Panc1 (cell line): ENCODE measurements at places on chromosomes 5 and 9.

GRCh38 chr5:149007174-149007573 is 55.7 kb downstream of the SH3TC2 start:
- no peak for DNase-seq

GRCh38 chr5:5854087-5854486 is 431.6 kb downstream of the ICE1 start:
- DNase-seq: no peak

- no peak for DNase-seq
Observed at GRCh38 chr5:139925650-139926640, 117.2 kb downstream of the NRG2 start.

GRCh38 chr5:19918780-19919179 is 69.2 kb downstream of the CDH18 start:
- DNase-seq: no peak

DNA sequence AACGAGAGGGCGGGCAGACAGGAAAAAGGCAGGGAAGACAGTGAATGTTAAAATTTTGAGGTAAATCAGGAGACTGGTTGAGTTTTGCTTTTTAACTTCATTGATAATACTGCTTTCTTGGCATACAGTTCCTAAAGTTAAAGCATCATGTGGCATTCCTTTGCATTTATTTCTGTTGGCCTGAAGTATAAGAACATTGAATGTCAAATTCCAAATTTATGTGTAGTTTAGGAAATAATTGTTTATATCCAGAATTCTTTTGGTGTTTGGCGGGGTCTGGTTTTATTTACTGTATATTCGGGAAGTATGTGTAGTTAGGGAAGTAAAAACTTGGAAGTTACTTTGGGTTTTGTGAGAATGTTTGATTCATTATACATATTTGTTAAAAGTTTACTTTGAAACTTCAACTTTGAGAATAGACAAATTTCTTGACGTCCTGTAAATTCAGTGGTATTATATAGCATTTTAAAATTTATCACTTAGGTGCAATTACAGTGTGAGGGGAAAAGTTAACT is 83.2 kb downstream of the PTPDC1 start:
- DNase-seq: no peak

DNA sequence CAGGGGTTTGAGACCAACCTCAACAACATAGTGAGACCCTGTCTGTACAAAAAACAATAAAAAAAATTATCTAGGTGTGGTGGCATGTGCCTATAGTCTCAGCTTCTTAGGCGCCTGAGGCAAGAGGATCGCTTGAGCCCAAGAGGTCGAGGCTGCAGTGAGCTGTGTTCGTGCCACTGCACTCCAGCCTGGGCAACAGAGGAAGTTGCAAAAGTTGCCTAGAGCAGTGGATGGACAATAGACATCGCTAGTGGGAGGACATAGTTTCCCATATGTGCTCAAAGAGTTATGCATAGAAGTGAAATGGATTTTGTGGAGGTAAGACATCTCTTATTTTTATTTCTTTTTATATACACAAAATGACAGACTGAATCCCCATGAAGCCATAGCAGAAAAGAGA is 19.0 kb downstream of the HNRNPK start:
- no peak for DNase-seq

DNA sequence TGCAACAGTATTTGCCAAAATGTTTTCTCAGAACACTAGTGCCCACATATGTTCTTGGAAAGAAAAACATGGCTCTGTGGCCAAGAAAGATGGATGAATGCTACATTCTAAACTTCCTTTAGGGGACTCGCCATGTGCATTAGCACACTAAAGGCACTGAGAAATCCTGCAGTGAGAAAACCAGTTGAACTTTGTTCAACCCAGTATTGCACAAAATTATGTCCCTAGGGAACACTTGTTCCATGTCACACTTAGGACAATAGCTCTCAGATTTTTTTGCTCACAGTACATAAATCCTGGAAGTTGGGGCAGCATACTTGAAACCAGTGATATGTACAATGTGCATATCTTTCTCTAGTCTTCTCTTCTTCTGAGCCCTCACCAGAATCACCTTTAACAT is 96.6 kb downstream of the ADRB2 start:
- no peak for DNase-seq

GRCh38 chr9:97668485-97668884 is 28.7 kb downstream of the XPA start:
- no peak for DNase-seq

- DNase-seq: no peak
Observed at GRCh38 chr5:50814556-50814955, 148.1 kb downstream of the PARP8 start.

GRCh38 chr9:91873637-91874051 is 76.4 kb downstream of the ROR2 start:
- DNase-seq: no peak

- DNase-seq: no peak
Observed at GRCh38 chr9:117825609-117826347, 121.6 kb downstream of the TLR4 start.

GRCh38 chr5:38636626-38637025 is 80.2 kb upstream of the LIFR start:
- no peak for DNase-seq
